H4 (cell line): ENCODE measurements at places on chromosomes 3 and 15.

- DNase-seq, result no peak
These were observed 134.9 kb downstream of the CACNA2D3 start for GRCh38 chr3:54257125-54257720.

- DNase-seq, result no peak
These were observed 104.9 kb upstream of the LRRFIP2 start for GRCh38 chr3:37279236-37279635.

- no peak for DNase-seq
These were observed 283.6 kb upstream of the RARB start for GRCh38 chr3:25144430-25144829.

GRCh38 chr3:171212648-171213047, 186.1 kb upstream of the SLC2A2 start:
- DNase-seq, result no peak

- no peak for DNase-seq
These were observed 32.5 kb upstream of the THSD4 start for GRCh38 chr15:71082803-71083202.
